ENCODE measurements at places on chromosomes 1 and 21.

GRCh38 chr21:26810676-26811415, 34.4 kb downstream of the ADAMTS1 start:
- no peak for DNase-seq

DNA sequence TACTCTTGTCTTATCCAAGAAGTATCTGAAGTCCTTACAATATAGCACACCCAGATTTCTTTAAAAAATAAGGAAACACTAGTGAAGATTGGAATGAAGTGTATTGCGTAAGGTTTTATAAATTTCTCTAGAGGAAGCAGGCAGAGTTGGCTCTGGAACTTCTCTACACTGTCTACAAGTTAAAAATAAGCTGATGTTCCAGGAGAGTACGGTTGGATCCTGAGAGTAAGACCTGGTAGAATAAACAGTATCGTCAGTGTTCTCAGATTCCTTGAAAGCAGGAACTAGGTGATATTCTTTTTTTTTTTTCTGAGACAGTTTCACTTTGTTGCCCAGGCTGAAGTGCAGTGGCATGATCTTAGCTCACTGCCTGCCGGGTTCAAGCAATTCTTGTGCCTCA, 107.9 kb downstream of the USP25 start:
- no peak for DNase-seq

DNA sequence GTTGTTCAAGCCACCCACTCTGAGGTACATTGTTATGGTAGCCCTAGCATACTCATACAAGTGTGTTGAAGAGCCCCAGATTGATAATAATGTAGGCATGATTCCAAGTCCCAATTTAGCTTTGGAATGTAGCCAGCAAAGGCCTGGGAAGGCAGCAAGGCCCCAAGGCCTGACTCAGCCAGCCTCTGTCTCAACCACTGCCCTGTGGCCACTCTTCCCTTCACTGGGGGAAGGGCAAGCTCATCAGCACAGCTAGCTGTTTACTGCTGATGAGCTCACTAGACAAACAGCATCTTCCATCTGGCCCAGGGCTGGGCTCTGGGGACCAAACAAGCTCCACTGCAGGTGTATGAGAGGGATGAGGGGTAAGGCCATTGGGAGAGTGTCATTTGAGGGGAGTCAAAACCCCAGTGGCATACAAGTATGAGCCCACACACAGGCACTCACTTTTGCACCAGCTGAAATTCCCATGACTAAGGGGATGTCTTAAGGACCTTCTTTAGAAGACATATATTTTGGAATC, 2.2 kb upstream of the IRF6 start:
- no peak for DNase-seq

DNA sequence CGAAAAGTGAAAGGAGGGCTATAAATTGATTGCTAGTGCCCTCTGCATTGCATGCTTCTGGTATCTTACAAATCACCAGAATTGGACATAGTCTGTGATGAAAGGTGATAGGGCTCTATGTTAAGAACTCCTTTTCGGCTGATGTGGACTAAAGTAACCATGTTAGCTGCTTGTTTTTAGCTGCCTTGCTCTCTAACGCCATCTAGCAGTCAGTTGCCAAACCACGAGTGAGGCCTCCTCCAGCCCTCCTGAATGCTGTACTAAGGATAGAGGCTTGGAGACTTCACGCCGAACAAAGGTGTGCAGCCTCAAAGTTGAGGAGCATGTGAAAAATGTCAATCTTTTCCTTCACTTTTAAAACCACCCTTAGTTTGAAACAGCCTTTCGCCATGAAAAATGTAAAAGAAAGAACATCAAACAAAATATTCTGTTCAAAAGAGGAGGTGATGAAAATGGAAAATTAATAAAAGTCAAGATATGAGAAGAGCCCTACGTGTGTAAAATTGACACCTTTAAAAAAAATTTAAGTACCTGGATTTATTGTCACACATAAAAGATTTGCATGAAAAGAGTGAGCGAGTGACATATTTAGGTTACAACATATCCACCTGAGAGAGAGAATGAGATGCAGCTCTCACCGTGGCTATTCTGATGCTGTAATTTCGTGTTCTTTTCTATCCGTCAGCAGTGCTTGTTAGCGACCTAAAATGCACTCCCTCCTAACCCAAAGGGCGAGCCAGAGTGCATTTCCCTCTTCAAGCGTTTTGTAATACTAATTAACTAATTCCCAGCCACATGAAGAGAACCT, 8.1 kb downstream of the LRRC53 start:
- DNase-seq = no peak

GRCh38 chr21:46369520-46370235, 45.7 kb downstream of the PCNT start:
- DNase-seq = no peak

GRCh38 chr1:234839663-234840062, 229.7 kb upstream of the IRF2BP2 start:
- DNase-seq = no peak

- no peak for DNase-seq
Observed at GRCh38 chr1:207336559-207337467, 15.3 kb downstream of the CD55 start.

GRCh38 chr1:110638058-110638457, 31.9 kb upstream of the KCNA2 start:
- no peak for DNase-seq
